Stimulated activated CD8-positive, alpha-beta memory T cell treated with anti-CD3 and anti-CD28 coated beads, Interleukin-7, amount 100 ng/mL, for 1 hour (primary cell): ENCODE measurements at places on chromosomes 5 and 9.

GRCh38 chr9:132116583-132116982 lies 36.9 kb upstream of the MED27 start:
- no peak for DNase-seq

DNA sequence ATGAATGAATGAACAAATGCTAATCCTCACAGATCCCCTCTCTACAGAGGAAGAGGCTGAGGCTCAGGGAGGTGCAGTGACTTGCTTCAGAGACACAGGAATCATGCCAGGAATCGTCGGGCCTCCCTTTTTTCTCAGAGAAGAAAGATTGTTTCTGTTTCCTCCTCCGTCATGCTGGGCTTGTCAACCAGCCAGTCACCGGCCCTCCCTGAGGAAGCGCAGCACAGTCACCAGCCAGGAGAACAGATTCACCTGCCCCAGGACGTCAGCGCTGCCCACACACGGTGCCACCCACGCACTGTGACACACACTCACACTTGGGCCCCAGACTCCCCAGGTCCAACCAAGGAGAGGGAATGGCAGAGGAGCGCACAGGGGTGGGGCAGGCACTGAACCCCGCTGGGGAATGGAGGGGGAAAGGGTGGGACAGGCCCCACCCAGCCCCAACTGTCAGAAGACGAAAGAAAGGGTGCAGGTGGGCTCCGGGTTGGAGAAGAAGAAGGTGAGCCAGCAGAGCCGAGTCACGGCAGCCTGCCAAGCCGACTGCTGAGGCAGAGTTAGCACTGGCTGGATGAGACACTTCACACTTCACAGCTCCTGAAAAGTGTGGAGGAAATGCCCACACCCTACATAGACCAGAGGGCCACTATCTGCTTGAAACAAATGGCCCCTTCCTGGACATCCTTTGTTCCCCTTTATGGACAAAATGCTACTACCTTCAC lies 13.8 kb upstream of the ERGIC1 start:
- no peak for DNase-seq

GRCh38 chr9:137034039-137034708 lies 2.3 kb upstream of the FUT7 start:
- no peak for DNase-seq

- DNase-seq = no peak
Observed at GRCh38 chr9:79692857-79693571, 121.2 kb downstream of the TLE4 start.

DNA sequence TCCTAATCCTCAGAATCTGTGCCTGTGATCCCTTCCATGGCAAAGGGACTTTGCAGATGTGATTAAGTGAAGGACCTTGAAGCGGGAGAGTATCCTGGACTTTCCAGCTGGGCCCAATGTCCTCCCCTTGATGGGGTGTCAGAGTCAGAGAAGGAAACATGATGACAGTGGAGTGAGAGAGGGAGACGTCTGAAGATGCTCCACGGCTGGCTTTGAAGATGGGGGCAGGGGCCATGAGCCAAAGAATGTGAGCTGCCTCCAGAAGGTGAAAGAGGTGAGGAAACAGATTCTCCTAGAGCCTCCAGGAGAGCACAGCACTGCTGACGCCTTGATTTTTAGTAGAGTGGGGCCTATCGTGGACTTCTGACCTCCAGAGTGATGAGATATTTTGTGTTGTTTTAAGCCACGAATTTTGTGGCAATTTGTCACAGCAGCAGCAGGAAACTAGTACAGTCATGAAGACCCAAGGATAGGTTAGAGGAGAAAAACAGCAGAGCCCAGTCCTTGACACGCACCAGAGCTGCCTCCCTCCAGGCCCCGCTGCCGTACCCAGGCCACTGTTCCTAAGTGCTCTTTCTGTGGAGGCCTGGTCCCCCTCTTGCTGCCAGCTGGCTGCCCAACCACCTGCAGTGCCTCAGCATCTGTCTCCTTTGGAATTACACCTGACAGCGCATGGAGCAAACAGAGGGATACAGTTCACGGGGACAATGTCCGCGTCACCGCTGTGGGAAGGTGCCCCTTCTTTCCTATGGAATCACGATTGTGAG lies 78.1 kb downstream of the MACROH2A1 start:
- no peak for DNase-seq

- DNase-seq = no peak
Observed at GRCh38 chr5:6365142-6365976, 13.0 kb downstream of the MED10 start.

DNA sequence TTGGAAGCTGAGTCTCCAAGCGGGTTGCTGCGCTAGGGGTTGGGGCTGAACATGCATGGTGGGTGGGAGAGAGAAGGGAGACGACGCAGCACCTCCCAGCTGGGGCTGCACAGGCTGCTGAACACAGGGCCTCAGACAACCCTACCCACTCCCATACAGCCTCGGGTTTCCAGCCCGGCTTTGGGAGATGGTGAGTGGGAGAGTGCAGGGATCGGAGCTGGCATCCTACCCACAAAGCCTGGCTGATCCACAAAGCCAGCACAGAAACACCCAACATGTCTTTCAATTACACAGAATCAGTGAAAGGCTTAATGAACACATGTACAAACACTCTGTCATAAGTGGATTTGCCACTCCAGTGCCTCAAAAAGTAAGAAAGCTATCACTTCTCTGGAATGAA lies 64.8 kb downstream of the NSG2 start:
- no peak for DNase-seq

GRCh38 chr5:157085930-157086329 lies 22.9 kb downstream of the HAVCR2 start:
- no peak for DNase-seq
